ENCODE measurements at places on chromosomes 7 and 10.

DNA sequence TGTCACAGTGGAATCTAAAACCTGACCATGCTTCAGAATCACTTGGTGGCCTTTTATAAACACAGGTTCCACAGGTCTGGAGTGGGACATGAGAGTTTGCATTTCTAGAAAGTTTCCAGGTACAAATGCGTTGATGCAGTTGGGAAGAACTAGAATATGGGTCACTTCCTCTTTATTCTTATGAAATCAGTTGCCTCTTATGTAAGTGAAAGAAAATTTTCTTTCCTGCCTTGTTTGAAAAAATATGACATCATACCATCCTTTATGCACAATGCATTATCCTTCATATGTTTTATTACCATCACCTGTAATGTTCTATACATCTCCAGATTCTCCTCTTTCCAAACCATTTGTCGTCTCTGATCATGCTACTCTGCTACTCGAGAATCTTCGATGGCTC is 44.0 kb downstream of the PLXNA4 start:
- no peak for DNase-seq

DNA sequence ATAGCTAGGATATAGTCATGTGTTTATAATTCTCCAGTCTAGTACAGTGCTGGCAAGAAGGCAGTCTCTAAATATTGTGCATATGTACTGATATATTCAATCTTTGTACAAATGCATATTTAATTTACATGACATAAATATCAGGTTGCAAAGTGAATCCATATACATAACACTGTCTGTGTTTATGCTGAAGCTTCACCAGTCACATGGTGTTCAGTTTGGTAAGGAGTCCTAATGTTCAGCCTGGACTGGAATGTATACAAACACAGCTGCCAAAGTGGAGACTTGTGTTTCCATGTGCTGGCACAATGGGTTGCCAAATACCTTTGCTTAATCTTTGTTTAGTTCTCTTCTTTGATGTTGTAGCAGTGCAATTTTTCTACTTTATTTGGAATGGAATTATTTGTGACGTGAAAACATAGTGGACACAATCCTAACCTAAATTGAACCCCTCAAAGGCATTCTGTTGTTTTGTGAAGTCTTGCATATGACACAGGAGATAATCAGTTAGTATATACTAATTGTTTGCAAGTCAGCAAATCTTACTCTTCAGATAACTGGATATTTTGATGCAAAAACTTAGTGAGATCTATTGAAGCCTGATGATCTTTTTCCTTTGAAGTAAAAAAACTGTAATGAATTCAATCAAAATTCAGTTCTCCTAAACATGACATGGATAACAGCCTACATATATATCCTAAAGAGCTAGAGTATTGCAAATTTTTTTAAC is 17.3 kb upstream of the ARL4A start:
- no peak for DNase-seq

- no peak for DNase-seq
Measured at GRCh38 chr7:117872561-117873309, 506 bp downstream of the CTTNBP2 start.

DNA sequence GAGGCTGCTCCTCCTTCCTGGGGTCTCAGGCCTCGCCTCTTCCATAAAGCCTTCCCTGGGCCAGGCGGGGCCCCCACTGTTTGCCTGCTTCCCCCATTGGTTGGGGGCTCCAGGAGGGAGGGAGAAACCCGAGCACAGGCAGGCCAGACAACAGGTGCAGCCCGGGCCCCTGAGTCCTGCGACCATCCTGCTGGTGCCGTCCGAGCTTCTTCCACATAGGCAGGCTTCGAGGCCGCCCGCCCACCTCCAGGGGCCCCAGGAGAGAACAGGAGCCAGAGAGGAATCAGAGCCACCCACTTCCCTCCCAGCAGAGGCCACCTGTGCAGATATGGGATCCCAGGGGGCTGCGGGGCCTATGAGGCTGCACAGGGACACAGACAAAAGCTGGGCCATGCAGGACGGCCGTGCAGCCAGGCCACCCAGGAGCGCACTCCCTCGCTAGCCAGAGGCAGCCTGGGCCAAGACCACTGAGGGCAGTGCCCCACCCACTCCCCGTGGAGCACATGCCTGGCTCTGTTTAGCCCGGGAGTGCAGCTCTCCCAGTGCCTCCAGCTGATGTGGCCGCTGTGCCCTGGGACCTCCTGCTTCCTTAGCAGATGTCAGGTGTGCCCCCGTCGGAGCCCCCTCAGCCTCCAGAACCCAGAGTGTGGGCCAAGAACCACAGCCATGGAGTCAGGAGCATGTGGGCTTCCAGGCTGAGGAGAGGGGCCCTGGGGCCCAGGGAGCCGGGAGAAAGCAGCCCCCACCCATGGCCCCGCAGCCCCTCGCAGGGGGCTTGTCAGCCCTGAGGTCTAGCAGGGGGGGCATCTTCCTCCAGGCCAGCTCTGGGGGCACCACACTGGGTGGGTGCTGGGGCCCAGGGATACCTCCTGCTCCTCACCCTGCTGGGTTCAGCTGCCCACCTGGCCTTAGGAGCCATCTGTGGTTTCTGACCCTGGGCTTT is 59.9 kb upstream of the INPP5A start:
- no peak for DNase-seq

Measured in T-helper 17 cell (primary cell).